ENCODE measurements at places on chromosomes 6 and 20.

DNA sequence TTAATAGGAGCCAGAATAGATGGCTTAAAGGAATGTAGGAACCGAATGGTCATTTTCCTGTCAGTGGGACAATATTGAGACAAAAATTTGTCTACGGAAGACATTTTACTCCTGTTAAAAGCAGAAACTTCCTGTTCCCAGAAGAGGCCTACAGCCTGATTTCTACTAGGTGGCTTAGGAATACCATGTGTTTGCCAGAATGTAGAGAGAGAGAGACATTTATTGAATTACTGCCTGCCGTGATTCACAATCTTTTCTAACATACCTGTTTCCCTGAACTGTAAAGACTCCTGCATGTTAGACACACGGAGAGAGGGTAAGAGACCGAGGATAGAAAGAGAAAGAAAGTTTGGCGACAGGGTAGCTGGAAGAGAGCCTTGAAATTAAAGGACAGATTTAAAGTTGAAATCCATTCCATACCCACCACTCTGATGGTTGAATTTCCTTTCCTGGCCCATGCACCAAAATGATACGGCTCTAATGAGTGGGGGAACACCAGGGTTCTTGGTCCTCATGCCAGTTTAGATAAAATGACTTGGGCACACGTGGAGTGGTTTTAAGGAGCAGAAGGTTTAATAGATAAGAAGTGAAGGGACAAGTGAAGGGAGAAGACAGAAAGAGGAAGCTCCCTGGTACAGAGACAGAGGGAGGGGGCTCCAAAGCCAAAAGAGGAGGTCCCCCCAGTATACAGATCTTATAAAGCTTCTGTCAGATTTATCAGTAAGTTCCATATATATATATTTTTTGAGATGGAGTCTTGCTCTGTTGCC lies 22.5 kb downstream of the NCOA3 start:
- peak; percentile 22 for DNase-seq

DNA sequence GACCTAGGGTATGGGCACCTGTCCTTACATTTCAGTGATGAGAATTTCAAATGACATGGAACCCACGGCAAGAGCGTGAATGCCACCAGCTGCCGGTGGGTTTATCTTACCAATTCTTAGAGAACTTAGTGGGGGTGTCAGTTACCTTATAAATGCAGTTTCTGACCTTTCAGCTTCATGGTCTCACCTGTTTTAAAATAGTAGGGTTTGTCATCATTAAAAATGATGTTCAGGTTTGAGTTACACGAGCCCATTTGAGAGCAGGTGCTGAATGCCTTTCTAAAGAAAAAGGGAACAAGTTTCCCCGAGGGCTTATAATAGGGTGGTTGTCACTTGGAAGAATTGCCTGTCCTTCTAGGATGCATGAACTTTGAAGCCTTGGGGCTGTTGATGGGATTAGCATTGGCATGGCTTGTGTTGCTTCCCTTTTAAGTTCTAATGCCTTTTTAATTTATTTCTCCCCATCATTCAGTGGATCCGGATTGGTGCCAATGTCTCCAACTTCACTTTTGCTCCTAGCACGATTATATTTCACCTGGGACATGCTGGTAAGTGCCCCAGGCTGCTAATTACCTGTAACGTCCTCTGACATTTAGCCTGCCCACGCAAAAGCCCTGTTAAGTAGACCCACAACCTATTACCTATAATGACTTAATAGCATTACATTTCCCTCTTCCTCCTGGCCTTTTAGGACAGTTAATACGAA lies 27.9 kb downstream of the GHRH start:
- no peak for DNase-seq

- no peak for DNase-seq
Measured at GRCh38 chr6:28555136-28555535, 29.5 kb downstream of the GPX5 start.

DNA sequence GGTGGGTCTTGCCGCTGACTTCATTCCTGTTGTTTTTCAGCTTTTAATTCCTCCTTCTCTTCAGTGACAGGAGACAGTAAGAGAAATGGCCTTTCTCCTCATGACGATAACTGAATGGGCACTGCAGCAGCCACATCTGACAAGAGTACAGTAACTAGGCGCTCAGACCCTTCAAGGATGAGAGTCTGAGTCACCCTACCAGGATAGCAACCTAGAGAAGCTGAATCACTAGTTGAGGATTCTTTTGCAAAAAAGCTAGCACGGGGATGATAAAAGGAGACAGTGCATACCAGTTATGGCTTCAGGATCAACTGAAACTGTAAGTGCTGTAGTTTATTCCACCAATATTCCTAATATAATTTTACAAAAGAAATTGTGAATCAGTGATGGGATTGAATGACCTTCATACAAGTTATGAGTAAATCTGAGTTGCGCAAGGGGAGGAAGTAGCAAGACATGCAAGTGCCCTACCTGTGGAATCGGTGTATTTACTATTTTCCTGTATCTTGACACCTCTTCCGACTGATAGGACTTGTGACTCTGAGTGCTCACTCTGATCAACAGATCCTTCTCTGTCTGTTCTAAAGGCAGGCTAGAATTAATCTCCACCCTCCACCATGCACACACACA lies 161.8 kb upstream of the GRIK2 start:
- no peak for DNase-seq

DNA sequence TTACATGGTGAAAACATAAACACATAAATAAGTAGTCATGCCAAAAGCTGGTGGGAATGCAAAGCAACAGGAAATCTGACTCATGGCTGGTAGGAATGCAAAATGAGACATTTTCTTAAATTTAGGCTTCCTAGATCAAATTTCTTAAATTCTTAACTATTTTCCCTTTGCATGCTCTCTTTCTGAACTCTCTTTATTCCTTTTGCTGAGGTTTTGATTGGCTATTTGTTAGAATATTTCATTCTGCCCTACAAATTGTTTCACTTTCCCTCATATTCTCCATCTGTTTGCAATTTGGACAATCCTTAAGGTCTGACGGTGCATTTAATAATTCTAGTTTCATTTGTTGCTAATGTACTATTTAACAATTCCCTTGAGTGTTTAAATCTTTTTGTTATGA lies 437.5 kb upstream of the RGS17 start:
- DNase-seq, result peak; percentile 3

DNA sequence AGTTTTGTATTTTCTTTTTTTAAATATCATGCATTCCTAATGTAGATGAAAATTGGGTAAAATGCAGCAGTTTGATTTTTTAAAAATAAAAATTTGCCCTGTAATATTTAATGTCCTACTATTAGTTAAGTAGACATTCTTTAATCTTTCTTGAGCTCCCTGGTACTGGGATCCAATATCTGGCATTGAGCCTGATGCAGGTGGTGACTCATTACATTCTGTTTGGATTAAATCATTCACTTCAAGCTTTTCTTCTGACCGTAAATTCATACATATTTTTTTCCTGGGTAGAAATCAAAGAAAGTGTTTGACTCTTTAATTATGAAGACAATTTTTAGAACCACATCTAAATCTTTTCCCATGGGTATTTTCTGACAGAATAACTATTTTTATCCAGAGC lies 768.8 kb upstream of the SLC35B3 start:
- DNase-seq, result peak; percentile 86

DNA sequence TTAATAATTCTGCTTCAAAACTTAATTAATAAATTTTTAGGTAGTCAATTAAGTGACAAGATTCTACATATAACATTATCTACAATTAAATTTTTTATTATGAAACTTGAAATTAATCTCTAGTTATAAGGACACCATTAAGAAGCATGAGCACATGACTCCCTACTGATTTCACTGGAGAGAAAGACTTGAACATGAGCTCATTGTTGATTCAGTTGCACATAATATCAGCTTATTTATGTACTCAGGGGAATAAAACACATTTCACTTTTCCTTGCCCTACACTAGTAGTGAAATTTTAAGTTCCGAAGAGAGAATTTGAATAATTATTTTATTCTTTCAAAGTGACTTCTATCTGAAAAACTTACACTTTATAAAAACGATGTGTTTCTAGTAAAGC lies 370.2 kb upstream of the EPHA7 start:
- DNase-seq, result no peak

- no peak for DNase-seq
Measured at GRCh38 chr6:117143647-117144046, 121.7 kb upstream of the VGLL2 start.

DNA sequence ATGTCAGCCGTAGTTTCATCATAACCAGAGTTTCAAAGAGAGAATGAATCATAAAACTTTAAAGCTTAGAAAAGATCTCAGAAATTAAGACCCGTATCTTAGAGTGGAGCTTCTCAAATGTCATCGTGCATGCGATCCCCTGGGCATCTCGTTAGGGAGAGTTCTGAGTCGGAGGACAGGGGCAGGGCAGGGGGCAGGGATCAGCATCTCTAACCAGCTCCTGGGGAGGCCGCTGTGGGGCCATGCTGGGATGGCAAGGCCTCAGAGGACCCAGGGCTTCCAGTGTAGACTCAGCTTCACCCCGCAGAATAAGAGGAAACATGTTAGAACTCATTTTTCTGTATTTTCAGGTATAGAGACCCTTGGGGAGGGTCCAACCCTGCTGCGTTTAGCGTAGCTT lies 72.0 kb upstream of the AFDN start:
- DNase-seq, result no peak

DNA sequence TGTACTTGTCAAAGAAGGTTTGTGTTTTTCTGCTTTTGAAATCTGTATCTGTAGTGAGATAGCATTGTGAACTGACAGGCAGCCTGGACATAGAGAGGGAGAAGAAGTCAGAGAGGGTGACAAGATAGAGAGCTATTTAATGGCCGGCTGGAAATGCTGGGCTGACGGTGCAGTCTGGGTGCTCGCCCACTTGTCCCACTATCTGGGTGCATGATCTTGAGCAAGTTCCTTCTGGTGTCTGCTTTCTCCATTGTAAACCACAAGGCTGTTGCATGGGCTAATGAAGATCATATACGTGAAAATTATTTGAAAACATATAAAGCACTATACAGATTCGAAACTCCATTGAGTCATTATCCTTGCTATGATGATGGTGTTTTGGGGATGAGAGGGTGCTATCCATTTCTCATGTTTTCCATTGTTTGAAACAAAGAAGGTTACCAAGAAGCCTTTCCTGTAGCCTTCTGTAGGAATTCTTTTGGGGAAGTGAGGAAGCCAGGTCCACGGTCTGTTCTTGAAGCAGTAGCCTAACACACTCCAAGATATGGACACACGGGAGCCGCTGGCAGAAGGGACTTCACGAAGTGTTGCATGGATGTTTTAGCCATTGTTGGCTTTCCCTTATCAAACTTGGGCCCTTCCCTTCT lies 18.4 kb downstream of the CD83 start:
- DNase-seq, result no peak

DNA sequence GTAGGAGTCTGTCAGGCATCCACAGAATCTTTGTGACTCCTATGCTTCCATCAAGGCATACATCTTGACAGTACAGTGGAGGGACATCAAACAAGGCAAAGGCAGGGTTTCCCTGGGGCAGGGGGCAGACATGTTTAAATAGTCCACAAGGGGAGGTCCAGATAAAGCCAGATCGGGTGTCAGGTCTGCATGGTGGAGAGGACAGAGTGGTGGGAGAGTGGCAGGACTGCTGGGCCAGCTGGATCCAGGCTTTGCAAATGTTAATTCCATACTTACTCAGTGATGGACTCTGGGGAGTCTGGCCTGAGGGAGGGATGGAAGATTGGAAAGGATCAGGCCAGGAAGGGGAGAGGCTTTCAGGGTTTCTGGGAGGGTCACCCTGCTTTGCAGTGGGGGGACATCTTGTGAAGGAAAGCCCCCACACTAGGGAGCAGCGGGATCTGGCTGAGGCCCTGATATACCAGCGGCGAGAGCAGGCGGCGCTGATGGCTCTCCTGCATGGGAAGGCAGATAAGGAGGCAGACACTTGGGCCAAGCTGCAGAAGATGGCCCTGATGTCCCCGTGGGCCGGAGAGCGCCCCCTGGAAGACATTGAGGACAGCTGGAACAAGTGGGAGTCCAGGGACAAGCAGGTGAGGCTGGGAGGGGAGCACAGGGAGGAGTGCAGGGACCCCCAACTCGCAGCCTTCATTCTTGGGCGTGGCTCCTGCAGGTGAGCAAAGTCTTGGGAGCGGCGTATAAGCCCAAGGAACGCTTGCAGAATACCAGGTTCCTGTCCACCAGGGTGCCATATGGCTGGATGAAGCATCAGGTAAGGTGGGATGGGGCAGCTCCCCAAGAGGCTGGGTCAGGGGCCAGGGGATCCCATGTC lies 44.6 kb downstream of the SUN5 start:
- DNase-seq, result no peak

GRCh38 chr6:68040312-68040778 lies 594.7 kb upstream of the ADGRB3 start:
- DNase-seq, result no peak

DNA sequence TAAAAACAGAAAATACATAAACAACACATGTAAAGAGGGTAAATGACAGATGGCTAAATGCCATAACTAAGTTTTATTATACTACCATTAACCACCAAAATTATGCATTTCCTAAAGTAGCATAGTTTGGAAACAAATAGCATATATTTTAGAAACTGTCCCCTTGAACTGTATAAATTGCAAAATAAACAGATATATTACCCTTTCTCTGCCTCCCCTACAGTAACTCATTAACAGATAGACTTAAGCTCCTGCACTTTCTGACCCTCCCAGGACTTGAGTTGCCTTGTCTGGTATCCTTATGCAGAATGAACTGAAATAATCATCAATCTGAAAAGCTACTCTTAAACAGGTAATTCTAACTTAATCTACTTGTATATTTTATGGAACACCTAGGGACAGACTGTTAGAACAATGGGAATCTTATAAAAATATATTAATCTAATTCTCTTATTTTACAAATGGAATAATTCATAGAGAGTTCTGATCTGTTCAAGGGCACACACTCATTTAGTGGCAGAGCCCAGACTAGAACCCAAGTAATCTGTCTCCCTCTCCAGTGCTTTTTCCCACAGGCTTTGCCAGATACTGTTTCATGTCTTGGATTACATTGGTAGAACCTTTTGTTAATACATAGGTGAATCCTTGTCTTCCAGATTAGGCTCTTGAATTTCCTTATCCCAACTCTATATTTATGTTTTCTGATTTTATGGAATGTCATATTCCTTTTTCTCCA lies 50.6 kb upstream of the LOC128125822 start:
- no peak for DNase-seq

- no peak for DNase-seq
Measured at GRCh38 chr20:41247523-41248367, 69.8 kb downstream of the ZHX3 start.

DNA sequence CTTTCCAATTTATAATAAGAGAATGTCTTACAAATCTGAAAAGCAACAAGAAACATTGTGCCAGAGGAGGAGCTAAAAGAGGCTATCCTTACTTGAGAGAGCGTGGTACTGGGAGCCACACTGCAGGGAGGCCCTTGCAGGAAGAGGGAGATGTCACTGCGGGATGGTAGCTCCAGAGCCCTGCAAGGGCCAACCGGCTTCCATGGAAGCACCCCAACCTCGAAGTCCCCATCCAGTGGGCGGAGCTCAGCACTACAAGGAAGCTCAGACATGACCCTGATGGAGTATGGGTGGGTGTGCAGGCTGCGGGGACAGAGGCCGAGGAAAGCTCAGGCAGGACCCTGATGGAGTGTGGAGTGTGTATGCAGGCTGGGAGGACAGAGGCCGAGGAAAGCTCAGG lies 57.8 kb upstream of the RPS6KA2 start:
- no peak for DNase-seq

DNA sequence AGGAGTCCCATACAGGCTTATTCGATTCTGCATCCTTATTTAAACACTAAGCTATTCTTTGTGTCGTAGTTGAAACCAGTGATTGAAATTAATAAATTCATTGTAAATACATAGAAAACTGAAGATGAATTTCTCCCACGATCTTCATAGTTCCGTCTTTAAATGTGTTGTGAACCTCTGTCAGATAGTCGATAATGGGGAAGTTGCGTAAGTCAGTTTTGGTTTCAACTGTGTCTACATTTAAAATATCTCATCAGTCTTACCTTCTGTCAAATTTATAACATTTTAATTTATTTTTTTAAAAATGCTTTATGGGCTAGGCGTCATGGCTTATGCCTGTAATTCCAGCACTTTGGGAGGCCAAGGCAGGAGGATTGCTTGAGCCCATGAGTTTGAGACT lies 12.7 kb downstream of the STX11 start:
- no peak for DNase-seq
